ENCODE measurements at places on chromosomes 3 and 15. TPM values are rescaled to one million over a fixed set of nuclear protein-coding genes. Genes with fewer than 3 reads are reported as not detected.

The COL6A5 gene
- not detected for total RNA-seq

GRCh38 chr3:111712294-111713167, 117.4 kb upstream of the ZBED2 start:
- no peak overlapping the region for H3K4me3 ChIP-seq
- H3K36me3 ChIP-seq, result no peaks in the 10 kb centered on the region
- H3K27me3 ChIP-seq, result no peaks in the 10 kb centered on the region
- no peak overlapping the region for H3K27ac ChIP-seq
- H3K4me1 ChIP-seq, result peaks cover 15% of the 10 kb centered on the region
- peak; percentile 81 for DNase-seq

GRCh38 chr15:72511536-72511935, 37.4 kb downstream of the ARIH1 start:
- H3K4me3 ChIP-seq, result no peak overlapping the region
- DNase-seq, result no peak
- no peak overlapping the region for H3K27ac ChIP-seq
- H3K27me3 ChIP-seq, result no peaks in the 10 kb centered on the region
- H3K36me3 ChIP-seq, result no peaks in the 10 kb centered on the region

GRCh38 chr15:55267401-55268175, 22.0 kb downstream of the RAB27A start:
- H3K4me1 ChIP-seq, result peaks cover 4% of the 10 kb centered on the region
- H3K4me3 ChIP-seq, result peak overlapping the region; percentile 13
- DNase-seq, result no peak
- H3K36me3 ChIP-seq, result no peaks in the 10 kb centered on the region
- no peaks in the 10 kb centered on the region for H3K27me3 ChIP-seq
- H3K27ac ChIP-seq, result peak overlapping the region; percentile 18

The MESP2 gene
- not detected for total RNA-seq

The GABRR3 gene
- total RNA-seq, result not detected

The FBXL22 gene
- total RNA-seq, result 39.8 TPM

The SHISA5 gene
- total RNA-seq, result 139 TPM

- H3K27me3 ChIP-seq, result no peaks in the 10 kb centered on the region
- no peak overlapping the region for H3K4me3 ChIP-seq
- no peaks in the 10 kb centered on the region for H3K36me3 ChIP-seq
- no peak overlapping the region for H3K27ac ChIP-seq
- DNase-seq, result no peak
Measured at GRCh38 chr15:92505611-92506010, 111.9 kb downstream of the ST8SIA2 start.

- H3K27me3 ChIP-seq, result no peaks in the 10 kb centered on the region
- H3K4me1 ChIP-seq, result no peaks in the 10 kb centered on the region
- no peak for DNase-seq
- H3K36me3 ChIP-seq, result no peaks in the 10 kb centered on the region
Measured at GRCh38 chr3:67979342-67979741, 324.9 kb upstream of the SUCLG2 start.

The SPINK8 gene
- total RNA-seq, result not detected

The RPL4 gene
- total RNA-seq, result 4,577 TPM

DNA sequence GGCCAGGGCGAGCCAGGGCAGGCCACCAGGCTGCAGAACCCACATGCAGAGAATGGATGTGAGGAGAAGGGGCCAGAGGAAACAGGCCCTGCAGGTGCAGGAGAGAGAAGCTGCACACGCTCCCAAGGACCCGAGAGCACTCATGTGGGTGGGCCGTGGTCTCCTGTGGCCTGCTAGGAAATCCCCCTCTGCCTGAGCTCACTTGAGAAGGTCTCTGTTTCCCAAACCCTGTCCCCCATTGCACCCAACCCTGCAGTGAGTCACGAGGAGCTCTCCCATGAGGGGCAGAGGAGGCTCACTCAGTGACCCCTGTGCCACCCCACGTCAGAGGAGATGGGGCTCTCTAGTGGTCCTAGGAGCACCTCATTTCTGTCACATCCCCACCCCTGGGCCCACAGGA, 111.1 kb downstream of the KLF13 start:
- H3K4me3 ChIP-seq, result no peak overlapping the region
- no peak overlapping the region for H3K27ac ChIP-seq
- no peak for DNase-seq
- H3K36me3 ChIP-seq, result no peaks in the 10 kb centered on the region
- H3K27me3 ChIP-seq, result no peaks in the 10 kb centered on the region

GRCh38 chr3:194100856-194101390, 35.0 kb upstream of the HES1 start:
- H3K4me3 ChIP-seq, result no peak overlapping the region
- H3K36me3 ChIP-seq, result no peaks in the 10 kb centered on the region
- peaks cover 6% of the 10 kb centered on the region for H3K4me1 ChIP-seq
- H3K27ac ChIP-seq, result no peak overlapping the region

Data from esophagus muscularis mucosa (tissue), 4 donors.